ENCODE measurements at places on chromosomes 12 and 14. TPM values are rescaled to one million over a fixed set of nuclear protein-coding genes. Genes with fewer than 3 reads are reported as not detected.

Gene TRIM9
- 2.4 TPM for polyA plus RNA-seq

Gene IGFBP6
- polyA plus RNA-seq = 12.8 TPM

Gene KERA
- polyA plus RNA-seq = not detected

DNA sequence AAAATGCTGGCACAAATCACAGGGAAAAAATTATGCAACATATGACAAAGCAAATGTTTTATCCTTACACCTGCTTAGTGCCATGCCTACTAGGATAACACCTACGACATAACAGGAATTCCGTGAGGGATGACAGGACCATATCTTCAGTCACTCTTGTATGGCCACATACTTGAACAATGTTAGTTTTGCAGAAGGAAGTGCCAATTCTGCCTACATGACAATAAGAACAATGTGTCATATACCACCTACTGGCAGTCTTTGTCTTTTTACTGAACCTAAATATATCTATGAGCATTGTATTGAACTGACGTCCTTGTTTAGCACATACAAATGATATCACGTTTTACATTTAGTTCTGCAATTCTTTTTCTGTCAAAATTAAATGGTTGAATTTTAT, 234.0 kb downstream of the ADAMTS20 start:
- no peak for DNase-seq

DNA sequence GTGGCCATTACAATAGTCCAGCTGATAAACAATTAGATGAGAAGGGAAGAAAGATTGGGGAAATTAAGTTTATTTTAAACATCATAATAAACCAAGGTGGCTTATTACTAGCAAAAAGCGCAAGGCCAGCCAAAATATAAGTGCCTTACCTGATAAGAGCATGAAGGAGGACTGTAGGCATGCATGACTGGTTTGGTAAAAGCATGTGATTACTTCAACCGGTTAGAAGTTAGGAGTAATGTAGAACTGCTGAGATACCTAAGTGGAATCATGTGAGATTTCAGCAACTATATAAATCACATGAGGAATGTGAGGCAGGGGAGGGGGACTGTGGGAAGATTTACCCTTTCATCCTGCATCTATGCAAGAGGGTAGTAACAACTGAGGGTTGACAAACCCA, 59.7 kb upstream of the CCDC196 start:
- DNase-seq = no peak

- DNase-seq = no peak
Measured at GRCh38 chr12:84874825-84875139, 37.8 kb downstream of the SLC6A15 start.

GRCh38 chr12:43835656-43836474, at the start of gene TMEM117:
TMEM117 (plus strand) TSS chr12:43836081.
- DNase-seq = peak; percentile 54

DNA sequence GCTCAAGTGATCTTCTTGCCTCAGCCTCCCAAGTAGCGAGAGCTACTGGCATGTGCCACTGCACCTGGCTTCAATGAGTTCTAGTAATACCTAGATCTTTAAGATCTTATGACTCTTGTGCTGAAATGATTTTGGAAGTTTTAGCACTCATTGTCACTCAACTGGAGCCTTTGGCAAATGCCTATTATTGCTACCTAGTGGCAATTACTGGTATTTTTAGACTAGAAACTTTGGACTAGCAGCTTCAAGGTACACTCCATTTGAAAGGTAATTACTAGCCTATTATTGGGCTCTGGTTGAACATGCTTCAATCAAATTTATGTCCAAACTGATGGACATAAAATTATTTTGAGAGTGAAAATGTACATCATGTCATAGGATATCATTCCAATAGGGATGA, 80.7 kb upstream of the MUCL1 start:
- DNase-seq = no peak

Data from renal cortex interstitium (tissue), 15 donors.